Cardiac septum (tissue), 1 donor: ENCODE measurements at places on chromosomes 6 and 20. TPM values are rescaled to one million over a fixed set of nuclear protein-coding genes. Genes with fewer than 3 reads are reported as not detected.

- no peak for DNase-seq
These were observed 205.0 kb upstream of the LRFN2 start for GRCh38 chr6:40792183-40792582.

DNA sequence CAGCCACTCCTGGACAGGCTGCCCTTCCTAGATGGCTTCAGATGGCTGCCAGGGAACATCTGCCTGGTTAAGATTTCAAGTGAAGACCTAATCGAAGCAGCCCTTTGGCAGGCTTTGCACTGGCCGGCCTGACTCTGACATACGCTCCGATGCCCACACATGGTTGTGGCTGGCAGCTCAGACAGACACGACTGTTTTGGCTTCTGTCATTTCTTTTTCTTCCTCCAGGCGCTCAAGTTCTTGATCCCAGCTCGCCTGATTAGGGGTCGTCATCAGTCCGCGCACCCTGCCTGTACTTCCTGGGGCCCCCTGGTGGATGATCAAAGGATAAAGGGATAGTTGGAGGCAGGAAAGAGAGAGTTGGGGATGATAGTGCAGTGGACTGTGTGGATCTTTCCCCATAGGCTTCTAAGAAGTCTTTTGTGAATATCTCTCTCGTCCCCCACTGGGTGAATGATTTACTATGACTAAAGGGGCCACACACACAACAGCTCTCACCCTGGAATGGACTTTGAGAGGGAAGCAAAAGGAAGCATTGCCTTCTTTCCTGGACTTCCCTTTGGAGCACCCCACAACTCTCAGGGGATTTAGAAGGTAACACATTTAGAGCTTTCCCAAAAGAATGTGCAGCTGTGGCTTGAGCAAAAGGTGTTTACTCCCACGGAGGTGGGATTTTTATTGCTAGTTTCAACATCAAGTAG is 21.4 kb upstream of the TRAM2 start:
- no peak for DNase-seq

DNA sequence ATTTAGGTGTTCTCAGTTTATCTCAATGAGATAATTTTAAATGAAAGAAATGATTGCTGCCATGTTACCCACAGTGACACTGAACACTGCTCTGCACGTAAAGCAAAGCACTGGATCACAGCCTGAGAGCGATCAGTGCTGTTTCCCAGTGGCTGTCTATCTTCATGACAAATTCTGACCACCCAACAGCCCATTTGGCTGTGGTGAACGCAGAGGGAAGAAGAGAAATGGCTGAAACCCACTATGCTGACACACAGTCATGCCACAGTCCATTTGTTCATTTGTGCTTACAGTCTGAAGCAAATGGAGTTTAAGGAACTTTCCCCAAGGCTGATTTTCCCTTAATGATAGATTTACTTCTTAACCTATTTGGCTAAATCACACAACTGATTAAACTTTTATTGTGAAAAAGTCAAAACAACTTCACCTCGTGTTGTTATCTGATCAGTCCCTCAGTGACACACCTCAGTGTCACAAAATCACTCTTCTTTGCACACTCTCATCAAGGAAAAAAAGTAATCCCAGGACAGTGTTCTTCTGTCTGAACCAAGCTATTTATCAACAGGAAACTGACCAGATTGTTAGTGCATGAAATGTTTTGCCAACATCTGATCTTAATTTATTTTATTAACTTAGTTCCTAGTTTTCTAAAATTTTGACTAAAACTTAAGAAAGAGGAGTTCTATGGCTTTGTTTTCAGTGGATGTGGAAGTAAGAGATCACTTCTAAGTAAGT is 225.1 kb downstream of the TBX18 start:
- DNase-seq = no peak

- no peak for DNase-seq
These were observed 26.9 kb downstream of the FIG4 start for GRCh38 chr6:109717971-109718370.

DNA sequence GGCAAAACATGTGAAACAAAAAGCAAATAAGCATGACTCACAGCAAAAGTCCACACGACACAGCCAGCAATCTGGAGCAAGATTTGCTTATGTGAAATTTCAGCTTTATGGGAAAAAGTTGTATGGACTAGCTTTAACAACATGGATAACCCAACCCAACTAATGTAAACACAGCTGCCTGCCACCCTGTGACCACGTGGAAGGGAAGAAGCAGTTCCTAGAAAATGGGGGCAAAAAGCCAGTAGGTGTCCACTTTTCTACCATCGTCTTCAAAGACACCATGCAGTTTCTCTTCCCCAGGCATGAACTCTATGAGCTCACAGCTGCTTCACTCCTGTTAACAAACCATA is 425.4 kb upstream of the RNF217 start:
- no peak for DNase-seq

LY6G5B gene
- total RNA-seq = 6.5 TPM
